ENCODE measurements at places on chromosomes 5 and 9.
A peak's percentile ranks its signal among the peaks of the same experiment; 100 is the strongest.

GRCh38 chr5:16976625-16977008 lies 40.5 kb upstream of the MYO10 start:
- H3K27me3 ChIP-seq = no peaks in the 10 kb centered on the region
- DNase-seq = no peak
- no peak overlapping the region for H3K27ac ChIP-seq
- no peak overlapping the region for H3K4me3 ChIP-seq
- no peaks in the 10 kb centered on the region for H3K4me1 ChIP-seq

DNA sequence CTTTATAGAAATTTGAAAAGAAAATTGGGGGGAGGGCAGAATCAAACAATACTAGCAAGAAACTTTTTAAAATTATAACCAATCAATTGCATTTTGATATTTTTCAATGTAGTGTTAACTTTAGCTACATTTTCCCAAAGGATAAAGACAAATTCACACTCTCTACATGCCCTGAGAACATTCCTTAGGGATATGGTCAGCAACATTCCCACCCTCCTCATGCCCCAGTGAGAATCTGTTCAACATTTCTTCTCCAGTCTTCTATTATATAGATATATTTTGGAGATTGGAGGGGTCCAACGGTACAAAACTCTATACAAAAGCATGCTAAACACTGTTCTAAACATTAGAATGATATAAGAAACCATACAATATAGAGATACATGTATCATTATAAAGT lies 11.6 kb upstream of the PRR16 start:
- no peak overlapping the region for H3K4me3 ChIP-seq
- H3K4me1 ChIP-seq = no peaks in the 10 kb centered on the region
- no peaks in the 10 kb centered on the region for H3K27me3 ChIP-seq
- DNase-seq = no peak

- H3K36me3 ChIP-seq = no peaks in the 10 kb centered on the region
- no peaks in the 10 kb centered on the region for H3K27me3 ChIP-seq
- no peak for DNase-seq
- no peaks in the 10 kb centered on the region for H3K4me1 ChIP-seq
- H3K27ac ChIP-seq = no peak overlapping the region
Observed at GRCh38 chr9:14887149-14887548, 23.1 kb downstream of the FREM1 start.

DNA sequence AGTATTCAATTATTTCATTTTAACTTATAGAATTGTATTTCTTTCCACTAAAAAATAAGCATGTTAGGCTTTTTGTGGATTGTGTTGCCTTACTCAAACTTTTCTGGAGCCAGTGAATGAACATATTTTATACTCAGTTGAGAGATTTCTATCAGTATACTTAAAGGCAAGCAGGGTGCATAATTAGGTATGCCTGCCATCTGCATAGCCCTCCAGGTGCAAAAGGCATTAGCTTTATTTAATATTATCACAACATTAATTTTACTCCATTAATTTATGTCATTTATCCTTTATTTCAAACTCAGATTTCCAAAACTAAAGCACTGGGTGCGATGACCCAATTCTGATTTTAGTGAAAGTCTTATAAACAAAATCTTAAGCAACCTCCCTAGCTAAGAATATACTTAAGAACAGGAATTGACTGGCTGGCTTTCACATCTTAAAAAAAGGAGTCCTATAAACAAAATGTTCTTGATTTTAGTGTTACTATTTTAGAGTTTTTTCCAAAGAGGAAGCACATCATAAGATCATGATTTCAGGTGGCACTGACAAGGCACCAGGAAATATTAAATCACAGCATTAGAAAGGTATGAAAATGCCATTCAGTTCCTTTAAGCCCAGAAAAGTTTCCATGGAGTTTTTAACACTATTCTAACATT lies 178.4 kb downstream of the MPDZ start:
- no peak overlapping the region for H3K4me3 ChIP-seq
- no peaks in the 10 kb centered on the region for H3K27me3 ChIP-seq
- no peaks in the 10 kb centered on the region for H3K36me3 ChIP-seq
- no peak overlapping the region for H3K27ac ChIP-seq
- DNase-seq = no peak

DNA sequence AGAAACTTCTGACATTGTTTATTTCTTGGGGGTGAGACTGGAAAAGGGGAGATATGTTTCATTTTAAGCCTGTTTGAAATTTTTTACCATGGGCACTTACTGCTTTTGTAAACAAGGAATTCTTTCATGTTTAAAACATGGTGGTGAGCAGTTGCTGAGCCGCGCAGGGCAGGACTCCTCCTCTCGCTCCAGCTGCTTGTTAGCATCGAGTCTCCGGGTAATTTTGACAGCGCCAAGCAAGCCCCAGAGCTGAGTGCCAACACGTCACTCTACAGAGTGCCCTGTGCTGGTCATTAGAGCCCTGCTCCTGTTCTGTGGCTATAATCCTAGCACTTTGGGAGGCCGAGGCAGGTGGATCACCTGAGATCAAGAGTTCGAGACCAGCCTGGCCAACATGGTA lies 116.5 kb upstream of the MSX2 start:
- no peak overlapping the region for H3K27ac ChIP-seq
- H3K27me3 ChIP-seq = no peaks in the 10 kb centered on the region

- H3K36me3 ChIP-seq = peaks cover 10% of the 10 kb centered on the region
- H3K4me3 ChIP-seq = no peak overlapping the region
- H3K27ac ChIP-seq = no peak overlapping the region
- no peak for DNase-seq
Observed at GRCh38 chr9:129094387-129095169, 13.7 kb downstream of the DOLPP1 start.

DNA sequence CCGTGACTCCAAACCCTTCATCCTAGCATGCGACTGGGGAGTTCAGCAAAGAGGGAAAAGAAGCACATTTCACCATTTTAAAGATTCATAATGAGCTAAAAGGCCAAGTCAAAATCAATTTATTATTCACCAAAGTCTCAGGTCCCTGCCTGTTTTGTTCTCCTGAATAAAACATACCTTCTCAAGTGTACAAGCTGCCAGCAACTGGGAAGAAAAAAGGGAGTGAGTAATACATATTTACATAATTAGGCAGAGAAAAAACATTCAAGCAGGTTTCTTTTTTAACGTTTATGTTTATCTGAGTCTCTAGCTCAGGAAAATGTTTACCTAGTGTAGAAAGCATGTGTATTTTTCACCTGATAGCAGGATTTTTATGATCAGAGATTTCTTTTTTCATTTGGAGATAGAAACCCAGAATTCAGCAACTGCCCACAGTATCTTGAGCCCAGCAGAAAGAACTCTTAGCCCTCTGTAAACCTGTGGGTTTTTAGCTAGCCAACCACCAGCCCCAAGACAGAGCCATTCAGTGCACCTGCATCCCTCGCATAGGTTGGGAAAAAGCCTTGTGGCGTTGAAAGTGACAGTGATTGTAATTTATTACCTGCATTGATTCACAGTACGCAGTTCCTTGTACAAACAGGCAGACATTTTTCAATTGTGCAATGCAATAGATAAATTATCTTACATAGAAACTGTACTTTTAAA lies 117.9 kb upstream of the GRIA1 start:
- H3K36me3 ChIP-seq = no peaks in the 10 kb centered on the region
- H3K4me1 ChIP-seq = no peaks in the 10 kb centered on the region
- DNase-seq = no peak

DNA sequence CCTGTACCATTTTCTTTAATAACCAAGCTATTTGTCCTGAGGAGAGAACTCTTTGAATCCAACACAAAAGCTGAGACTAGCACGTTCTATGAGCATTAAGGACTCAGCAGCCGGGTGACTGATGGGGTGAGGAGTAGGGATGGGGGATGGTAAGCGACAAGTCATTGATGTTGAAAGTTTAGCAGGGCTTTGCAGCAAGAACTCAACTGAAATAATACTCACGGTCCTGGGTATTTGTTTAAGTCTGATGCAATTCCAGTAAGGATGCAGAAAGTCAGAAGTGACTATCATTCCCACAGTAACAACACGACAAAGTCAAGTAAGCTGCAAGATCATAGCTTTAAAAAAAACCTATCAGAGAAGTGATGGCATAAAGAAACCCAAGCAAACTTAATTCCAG lies 131.1 kb downstream of the ACTL7B start:
- no peaks in the 10 kb centered on the region for H3K36me3 ChIP-seq
- no peak overlapping the region for H3K27ac ChIP-seq
- no peak overlapping the region for H3K4me3 ChIP-seq
- H3K4me1 ChIP-seq = peaks cover 3% of the 10 kb centered on the region
- H3K27me3 ChIP-seq = no peaks in the 10 kb centered on the region

GRCh38 chr5:135394095-135394494 lies 4.9 kb downstream of the MACROH2A1 start:
- H3K4me1 ChIP-seq = peaks cover 32% of the 10 kb centered on the region
- no peak overlapping the region for H3K4me3 ChIP-seq
- H3K27me3 ChIP-seq = no peaks in the 10 kb centered on the region
- peak overlapping the region; percentile 39 for H3K27ac ChIP-seq
- no peak for DNase-seq
- H3K36me3 ChIP-seq = peaks cover 33% of the 10 kb centered on the region

- no peak overlapping the region for H3K27ac ChIP-seq
- H3K4me1 ChIP-seq = peaks cover 3% of the 10 kb centered on the region
- no peak for DNase-seq
- no peak overlapping the region for H3K4me3 ChIP-seq
Observed at GRCh38 chr5:14741801-14742440, 77.4 kb downstream of the OTULIN start.

GRCh38 chr9:10236161-10236560 lies 376.6 kb downstream of the PTPRD start:
- H3K27ac ChIP-seq = no peak overlapping the region
- H3K4me1 ChIP-seq = no peaks in the 10 kb centered on the region
- no peaks in the 10 kb centered on the region for H3K27me3 ChIP-seq
- H3K4me3 ChIP-seq = no peak overlapping the region

DNA sequence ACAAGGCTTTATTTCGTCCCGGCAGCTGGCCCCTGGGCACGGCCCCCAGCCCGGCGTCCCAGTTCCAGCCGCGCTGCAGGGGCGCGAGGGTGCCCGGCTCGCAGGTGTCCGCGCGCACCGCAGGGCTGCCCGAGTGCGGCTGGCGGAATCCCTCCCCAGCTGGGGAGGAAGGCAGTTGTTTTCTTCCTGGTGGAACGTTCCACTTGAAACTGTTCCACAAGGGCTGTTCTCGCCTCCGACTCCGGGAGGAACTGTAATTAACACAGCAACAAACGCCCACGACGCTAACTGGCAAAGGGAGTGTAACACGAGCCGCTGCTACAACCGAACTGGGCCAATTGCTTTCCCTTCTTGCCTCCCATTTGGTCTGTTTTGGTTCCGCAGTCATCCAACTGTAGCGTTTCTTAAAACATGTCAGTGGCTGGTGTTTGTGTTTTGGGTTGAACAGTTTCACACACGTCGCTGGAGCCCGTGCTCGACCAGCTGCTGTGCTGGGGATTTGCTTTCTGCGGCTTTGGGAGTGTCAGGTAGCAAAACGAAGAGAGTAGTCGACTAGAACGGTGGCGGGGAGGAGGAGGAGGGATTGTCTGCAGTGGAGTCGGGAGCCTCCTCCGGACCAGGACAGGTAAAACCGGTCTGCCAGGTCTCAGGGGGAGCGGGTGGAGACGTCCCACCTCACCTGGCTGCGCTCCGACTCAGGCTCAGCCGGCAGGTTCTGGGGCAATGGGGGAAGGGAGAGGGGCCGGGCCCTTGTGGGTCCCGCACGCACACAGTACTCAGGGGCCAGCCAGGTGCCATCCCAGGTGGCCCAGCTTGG lies 131.6 kb upstream of the NIPBL start:
- H3K4me1 ChIP-seq = peaks cover 40% of the 10 kb centered on the region
- peak overlapping the region; percentile 69 for H3K4me3 ChIP-seq
- H3K27me3 ChIP-seq = no peaks in the 10 kb centered on the region
- peak overlapping the region; percentile 89 for H3K27ac ChIP-seq
- DNase-seq = no peak

GRCh38 chr5:77152441-77152840 lies 58.0 kb upstream of the PDE8B start:
- no peak for DNase-seq
- H3K36me3 ChIP-seq = no peaks in the 10 kb centered on the region
- H3K4me1 ChIP-seq = no peaks in the 10 kb centered on the region
- no peaks in the 10 kb centered on the region for H3K27me3 ChIP-seq

DNA sequence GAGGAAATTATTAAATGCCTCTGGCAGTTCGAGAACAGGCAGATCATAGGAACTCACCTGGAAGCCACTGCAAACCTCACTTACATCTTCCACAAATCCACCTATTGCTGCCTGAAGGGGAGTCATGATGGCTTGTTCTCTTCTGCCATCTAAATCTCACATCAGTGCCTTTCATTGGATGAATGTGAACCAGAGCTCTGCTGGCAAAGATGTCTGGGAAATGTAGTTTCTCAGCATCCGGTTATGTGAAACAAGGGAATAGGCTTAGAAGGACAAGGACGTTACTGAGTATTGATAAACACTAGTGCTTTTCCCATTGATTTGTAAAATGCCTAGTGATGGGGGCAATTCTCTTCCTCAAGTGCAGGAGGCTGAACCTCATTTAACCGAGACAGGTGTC lies 483.3 kb downstream of the ARHGEF28 start:
- DNase-seq = no peak
- no peak overlapping the region for H3K4me3 ChIP-seq
- H3K4me1 ChIP-seq = peaks cover 4% of the 10 kb centered on the region
- no peaks in the 10 kb centered on the region for H3K27me3 ChIP-seq
- H3K36me3 ChIP-seq = no peaks in the 10 kb centered on the region
- H3K27ac ChIP-seq = no peak overlapping the region

- no peak for DNase-seq
- H3K27me3 ChIP-seq = no peaks in the 10 kb centered on the region
- H3K4me1 ChIP-seq = peaks cover 23% of the 10 kb centered on the region
- no peaks in the 10 kb centered on the region for H3K36me3 ChIP-seq
Observed at GRCh38 chr9:4674783-4675182, 4.6 kb upstream of the CDC37L1 start.

DNA sequence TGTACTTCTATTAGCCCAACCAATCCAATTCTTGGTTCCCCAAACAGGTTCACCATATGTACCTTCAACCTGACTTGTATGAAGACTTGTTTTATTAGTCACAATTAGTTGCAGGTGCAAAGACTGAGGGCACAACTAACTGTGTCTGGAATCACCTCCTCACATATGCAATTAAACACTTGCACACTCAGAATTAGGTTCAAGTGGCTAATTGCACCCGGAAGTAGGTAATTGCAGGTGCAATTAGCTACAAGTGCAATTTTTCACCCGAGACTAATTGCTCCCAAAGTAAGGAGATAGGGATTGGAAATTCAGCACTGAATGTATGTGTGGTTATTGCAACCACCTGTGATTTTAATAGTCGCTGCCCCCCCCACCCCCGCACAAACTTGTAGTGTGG lies 338.9 kb downstream of the ZSWIM6 start:
- no peak for DNase-seq
- no peak overlapping the region for H3K4me3 ChIP-seq
- no peak overlapping the region for H3K27ac ChIP-seq
- H3K27me3 ChIP-seq = no peaks in the 10 kb centered on the region
- H3K36me3 ChIP-seq = no peaks in the 10 kb centered on the region

DNA sequence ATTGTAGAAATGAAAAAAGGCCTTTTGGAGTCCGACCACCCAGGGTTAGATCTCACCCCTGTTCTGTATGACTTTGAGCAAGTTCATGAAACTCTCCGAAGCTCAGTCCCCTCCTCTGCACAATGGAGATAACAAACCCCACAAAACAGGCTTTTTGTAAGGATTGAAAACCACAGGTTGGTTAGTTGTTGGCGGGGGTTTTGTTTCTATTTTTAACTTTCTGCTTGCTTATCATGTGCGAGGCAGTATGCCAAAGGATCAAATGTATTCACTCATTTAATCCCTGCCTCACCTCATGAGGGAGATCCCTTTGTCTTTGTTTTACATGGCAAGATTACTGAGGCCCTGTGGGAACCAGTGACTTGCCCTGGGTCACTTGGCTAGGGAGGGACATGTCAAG lies 539.1 kb downstream of the CDK5RAP2 start:
- H3K36me3 ChIP-seq = no peaks in the 10 kb centered on the region
- H3K27me3 ChIP-seq = no peaks in the 10 kb centered on the region
- H3K4me1 ChIP-seq = no peaks in the 10 kb centered on the region
- no peak for DNase-seq
- no peak overlapping the region for H3K27ac ChIP-seq
